ENCODE measurements at places on chromosomes 1 and 21.

DNA sequence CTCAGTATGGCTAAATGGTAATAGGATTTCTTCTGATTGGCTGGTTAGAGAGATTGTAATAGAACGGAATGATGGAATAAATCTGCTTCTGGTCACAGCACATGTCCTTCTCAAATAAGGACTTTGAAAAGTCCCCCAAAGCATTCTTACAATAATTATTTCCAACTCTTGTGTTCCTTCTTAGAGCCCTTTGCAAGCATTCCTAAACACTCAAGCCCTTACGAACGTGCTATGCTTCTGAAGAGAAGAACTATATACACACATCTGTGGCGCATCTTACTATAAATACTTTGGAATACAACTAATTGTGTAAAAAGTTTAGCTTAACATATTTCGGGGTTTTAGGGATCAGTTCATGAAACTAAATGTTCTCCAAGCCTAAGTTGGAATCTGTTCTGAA lies 25.6 kb downstream of the CLIC4 start:
- no peak for DNase-seq

- no peak for DNase-seq
Measured at GRCh38 chr1:36657826-36658225, 175.1 kb upstream of the CSF3R start.

DNA sequence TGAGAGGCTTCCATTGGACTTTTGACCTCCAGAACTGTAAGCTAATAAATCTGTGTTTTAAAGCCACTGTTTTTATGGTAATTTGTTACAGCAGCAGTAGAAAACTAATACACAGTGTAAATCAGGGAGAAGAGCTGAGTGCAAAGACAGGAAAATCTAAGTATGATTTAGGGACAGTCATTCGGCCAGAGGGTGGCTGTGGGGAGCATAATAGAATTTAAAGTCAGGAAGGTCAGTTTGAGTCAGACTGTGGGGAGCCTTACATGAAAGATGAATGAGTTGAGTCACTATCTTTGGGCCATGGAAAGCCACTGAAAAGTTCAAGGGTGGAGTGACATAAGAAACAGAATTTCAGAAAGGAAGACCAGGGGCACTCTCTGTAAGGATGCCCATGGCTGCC lies 52.4 kb upstream of the SSX2IP start:
- no peak for DNase-seq

- no peak for DNase-seq
Measured at GRCh38 chr21:45013260-45013841, 61.0 kb upstream of the ADARB1 start.

Data from nephron progenitor cell (in vitro differentiated cells).